Fibroblast of skin of left biceps (primary cell): ENCODE measurements at places on chromosomes 3 and 15.
A peak's percentile ranks its signal among the peaks of the same experiment; 100 is the strongest.

- no peak for DNase-seq
Measured at GRCh38 chr3:106880206-106880605, 497.0 kb upstream of the CCDC54 start.

DNA sequence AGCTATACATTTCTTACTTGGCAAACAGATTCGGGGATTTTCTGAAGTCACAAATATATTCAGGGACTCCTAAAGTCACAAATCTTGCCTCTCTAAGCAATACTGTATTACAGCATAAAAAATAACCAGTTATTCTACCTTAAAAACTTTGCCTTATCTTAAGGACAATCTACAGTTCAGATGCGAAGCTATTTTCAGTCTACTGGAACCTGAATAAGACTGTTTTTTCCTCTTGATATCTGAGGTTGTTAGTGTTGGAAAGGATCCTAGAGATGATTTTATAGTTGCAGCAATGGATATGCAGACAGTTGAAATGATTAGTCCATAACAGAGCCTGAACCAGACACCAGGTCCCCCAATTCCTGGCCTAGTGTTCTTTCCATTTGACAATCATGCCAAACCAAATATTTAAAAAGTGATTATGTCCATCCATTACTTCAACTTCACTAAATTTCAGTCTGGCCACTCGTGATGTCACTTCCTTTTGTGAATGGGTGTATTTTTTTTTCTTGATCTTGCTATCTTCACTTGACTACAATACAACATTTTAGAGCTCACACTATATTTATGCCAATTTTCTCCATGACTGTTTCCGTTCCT is 1.8 kb downstream of the HDGFL3 start:
- DNase-seq: peak; percentile 48

DNA sequence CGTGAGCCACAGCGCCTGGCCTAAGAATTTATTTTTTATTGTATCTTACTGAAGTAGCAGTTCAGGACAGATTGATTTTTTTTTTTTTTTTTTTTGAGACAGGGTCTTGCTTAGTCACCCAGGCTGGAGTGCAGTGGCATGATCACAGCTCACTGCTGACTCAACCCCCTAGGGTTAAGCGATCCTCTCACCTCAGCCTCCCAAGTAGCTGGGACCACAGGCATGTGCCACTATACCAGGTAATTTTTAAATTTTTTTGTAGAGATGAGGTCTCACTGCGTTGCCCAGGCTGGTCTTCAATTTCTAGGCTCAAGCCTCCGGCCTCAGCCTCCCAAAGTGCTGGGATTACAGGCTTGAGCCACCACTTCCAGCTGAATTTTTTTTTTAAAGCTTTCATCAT is 99.8 kb upstream of the HERC1 start:
- DNase-seq: no peak

- DNase-seq: no peak
Measured at GRCh38 chr3:32973982-32974381, 22.5 kb downstream of the CCR4 start.

DNA sequence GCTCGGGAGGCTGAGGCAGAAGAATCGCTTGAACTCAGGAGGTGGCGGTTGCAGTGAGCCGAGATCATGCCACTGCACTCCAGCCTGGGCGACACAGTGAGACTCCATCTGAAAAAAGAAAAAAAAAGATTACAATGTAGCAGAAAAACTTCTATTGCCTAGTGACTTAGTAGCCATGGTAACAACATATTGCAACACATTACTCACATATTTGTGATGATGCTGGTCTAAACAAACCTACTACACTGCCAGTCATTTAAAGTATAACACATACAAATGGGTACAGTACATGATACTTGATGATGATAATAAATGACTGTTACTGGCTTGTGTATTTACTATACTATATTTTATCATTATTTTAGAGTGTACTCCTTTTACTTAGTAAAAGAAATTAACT is 125.6 kb downstream of the PLOD2 start:
- DNase-seq: no peak

DNA sequence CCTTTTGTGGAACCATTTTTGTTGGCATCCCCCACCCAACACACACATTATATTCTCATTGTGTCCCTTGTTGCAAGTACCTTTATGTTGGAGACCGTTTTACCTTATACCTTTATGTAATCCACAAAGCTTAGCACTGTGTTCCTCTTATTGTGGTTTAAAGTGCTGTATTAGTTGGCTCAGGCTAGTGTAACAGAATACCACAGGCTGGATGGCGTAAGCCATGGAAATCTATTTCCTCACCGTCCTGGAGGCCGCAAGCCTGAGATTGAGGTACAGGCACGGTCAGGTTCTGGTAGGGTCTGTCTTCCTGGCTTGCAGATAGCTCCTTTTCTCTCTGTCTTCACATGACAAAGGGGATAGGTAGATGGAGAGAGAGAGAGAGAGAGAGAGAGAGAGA is 302.8 kb downstream of the ROBO2 start:
- no peak for DNase-seq

DNA sequence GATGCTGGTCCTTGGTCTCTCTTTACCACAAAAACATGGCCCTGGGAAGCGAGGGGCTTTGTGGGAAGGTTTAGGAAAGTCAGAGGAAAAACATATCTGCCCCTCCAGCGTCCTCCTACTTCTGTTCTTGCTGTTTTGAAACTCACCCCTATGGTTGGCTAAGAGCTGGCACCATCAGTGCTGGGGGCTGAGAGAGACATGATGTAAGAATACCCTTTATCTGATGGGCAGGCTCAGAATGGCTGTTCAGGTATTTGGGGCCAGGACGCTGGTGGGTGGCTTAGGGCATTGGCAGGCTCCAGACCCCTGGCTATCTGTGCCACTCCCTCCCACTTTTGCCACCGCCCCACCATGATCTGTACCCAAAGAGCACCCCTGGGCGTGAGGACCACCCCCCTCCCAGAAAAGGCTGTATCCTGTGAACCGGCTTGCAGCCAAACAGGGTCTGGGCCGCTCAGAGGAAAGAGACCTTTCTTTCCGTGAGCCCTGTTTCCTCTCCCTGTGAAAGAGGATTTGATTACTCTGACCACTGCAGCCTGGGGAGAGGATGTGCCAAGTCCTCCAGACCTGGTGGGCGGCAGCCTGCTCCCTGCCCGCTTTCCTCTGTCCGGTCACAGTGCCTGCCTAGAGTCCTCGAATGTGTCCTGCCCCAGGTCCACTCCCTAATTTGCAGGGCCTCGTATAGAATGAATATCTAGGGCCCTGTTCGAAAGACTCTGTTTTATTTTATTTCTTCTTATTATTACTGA is 61.3 kb upstream of the SLC6A6 start:
- DNase-seq: no peak

- no peak for DNase-seq
Measured at GRCh38 chr3:39241561-39241960, 38.3 kb downstream of the CX3CR1 start.

DNA sequence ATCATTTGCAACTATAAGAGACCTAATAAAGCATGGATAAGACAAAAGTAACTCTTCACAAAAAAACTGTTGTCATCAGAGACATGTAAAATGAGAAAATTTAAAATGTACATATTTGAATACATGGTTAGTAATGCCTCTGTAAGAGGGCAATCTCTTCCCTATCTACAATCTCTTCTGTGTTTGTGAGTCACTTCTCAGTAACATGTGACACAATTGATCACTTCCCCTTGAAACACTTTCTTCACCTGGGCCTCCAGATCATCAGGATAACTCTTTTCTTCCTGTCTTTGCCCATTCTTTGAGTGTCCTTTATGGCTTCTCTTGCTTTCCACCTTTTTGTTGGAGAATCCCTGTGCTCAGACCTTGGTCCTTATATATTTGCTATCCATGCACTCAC is 50.4 kb downstream of the TFDP2 start:
- no peak for DNase-seq

- no peak for DNase-seq
Measured at GRCh38 chr3:165903885-165904630, 66.8 kb upstream of the BCHE start.

DNA sequence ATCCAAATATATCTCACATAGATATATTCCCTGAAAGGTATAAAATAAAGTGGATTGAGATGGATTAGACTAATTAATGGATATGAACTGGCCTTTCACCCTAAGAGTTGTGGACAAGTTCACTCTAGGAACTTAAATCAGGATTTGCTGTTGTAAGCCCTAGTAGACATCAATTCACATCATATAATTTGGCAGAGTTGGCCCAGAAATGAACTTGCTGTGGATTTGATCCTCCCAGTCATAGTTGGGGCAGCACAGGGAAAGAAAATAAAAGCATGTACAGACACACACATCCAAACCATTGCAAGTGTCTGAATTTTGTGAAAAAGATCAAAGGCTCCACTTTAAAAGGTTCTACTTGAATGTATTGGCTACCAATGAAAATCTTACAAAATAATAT is 734.7 kb upstream of the NR2F2 start:
- DNase-seq: no peak

DNA sequence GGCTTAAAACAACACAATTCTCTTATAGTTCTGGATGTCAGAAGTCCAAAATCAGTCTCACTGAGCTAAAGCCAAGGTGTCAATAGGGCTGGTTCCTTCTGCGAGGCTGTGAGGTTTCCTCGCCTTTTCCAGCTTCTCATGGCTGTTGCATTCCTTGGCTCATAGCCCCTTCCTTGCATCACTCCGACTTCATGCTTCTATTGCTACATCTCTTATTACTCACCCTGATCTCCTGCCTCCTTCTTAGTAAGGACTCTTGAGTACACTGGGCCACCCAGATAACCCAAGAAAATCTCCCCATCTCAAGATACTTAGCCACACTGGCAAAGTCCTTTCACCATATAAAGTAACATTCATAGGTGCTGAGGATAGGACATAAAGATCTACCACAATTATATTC is 193.9 kb downstream of the ADAMTS17 start:
- DNase-seq: no peak

- peak; percentile 29 for DNase-seq
Measured at GRCh38 chr15:80076321-80077318, 17.1 kb downstream of the ZFAND6 start.

DNA sequence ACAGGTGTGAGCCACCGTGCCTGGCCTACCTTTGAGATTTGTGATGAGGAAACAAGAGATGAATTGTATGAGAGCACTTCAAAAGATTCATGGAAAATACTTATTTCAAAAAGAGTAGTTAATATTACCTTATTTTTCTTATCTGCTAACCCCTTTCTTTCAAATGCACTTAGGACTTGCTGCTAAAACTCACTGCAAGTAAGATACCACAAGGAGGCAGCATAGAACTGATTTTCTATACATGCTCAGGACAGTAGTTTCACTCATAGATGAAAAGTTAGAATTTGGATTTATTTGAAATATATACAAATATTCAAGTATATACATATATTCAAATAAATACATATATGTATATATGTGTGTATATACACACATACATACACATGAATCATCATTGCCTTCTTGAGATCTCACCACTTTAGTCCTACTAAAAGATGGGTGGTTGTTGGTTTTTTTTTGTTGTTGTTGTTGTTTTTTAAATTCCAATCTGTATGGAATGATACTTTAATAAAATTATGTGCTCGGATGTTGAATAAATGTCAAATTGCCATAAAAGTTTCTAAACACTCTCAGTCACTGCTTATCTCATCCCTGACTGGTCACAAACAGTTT is 2.4 kb downstream of the CCNDBP1 start:
- no peak for DNase-seq

DNA sequence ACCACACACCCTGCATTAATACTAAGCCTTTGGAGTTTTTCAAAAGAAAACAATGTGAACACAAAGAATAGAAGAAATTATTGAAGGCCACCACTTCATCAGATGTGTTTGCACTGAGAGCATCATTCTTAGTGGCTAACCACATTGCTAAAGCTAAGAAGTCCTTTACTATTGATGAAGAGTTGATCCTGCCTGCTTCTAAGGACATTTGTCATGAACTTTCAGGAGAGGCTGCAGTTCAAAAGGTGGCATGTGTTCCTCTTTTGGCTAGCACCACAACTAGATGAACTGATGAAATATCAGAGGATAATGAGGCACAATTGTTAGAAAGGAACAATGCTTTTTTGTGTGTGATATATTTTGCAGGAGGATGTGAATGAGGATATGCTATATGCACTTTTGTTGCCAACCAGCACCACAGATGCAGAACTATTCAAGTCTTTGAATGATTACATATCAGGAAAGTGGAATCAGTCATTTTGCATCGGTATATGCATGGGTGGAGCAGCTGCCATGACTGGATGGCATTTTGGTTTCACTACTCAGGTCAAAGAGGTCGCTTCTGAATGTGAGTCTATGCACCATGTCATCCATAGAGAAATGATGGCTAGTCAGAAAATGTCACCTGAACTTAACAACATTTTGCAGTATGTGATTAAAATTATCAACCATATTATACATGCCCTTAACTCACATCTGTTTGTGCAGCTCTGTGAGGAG is 2.5 kb upstream of the EID1 start:
- DNase-seq: no peak

- no peak for DNase-seq
Measured at GRCh38 chr3:94587291-94587690, 524.4 kb downstream of the NSUN3 start.

DNA sequence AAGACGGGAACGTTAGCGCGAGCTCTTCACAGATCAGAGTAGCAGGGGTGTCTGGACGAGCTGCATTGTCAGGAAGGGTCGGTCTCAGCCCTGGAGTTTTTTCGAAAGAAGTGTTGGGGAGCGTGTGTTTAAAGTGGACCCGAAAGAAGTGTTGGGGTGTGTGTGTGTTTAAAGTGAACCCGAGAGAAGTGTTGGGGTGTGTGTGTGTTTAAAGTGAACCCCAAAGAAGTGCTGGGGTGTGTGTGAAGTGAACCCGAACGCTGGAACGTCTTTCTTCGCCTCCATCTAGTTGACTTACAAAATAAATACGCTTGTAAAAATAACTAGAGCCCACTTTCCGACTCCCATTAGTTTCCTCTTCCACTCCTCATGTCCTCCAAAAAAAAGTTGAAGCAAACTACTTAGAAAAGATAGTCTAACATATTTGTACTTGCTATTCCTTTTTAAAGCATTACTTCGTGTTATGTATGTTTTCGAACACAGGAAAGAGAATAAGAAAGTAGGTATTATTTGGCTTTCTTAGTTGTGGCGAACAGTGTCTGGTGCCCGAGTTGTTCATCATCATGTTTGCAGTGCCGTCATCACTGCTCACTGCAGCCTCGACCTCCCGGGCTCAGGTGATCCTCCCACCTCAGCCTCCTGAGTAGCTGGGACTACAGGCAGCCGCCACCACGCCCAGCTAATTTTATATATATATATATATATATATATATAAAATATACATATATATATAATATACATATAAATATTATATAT is 1.0 kb downstream of the LRCH3 start:
- no peak for DNase-seq
